CD4-positive, CD25-positive, alpha-beta regulatory T cell (primary cell): ENCODE measurements at places on chromosomes 4 and X.
A peak's percentile ranks its signal among the peaks of the same experiment; 100 is the strongest.

GRCh38 chr4:42515156-42515884, 118.0 kb downstream of the SHISA3 start:
- no peak for DNase-seq

- no peak for DNase-seq
Observed at GRCh38 chr4:107153228-107153627, 117.1 kb upstream of the DKK2 start.

- no peak for DNase-seq
Observed at GRCh38 chr4:83369831-83370639, 35.4 kb upstream of the HPSE start.

DNA sequence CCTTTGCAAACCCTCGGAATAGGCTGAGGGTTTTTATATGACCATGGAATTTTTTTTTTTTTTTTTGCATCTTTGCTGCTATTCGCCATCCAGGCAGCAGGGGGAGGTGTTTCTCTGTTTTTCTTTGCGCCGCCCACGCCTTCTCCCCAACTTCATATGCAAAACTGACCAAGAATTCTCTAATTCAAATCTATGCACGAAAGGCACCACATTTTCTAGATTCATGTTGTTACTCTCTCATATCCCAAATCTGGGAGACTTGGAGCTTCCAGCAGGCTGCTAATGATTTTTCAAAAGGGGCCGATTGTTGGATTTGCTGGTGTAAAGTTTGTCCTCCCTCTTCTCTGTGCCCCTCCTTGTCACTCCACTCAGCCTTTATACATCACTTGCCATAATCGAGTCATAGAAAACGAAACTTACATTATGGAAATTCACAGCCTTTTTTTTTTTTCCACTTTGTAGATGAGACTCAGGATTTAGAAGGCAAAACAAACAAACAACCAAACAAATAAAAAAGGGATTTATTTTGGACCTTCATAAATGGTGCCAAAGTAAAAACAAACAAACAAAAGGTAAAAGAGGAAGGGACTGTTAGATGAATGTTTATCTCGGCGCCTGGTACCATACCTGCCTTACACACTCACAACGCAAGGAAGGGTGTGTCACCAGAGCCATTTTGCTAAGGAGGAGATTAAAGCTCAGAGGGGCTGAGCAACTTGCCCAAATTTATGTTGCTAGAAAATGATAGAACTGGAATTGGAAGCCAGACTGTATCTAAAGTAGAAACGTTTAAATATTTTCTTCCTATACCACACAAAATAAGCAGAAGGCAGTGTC, 29.3 kb upstream of the BOD1L1 start:
- peak; percentile 50 for DNase-seq

DNA sequence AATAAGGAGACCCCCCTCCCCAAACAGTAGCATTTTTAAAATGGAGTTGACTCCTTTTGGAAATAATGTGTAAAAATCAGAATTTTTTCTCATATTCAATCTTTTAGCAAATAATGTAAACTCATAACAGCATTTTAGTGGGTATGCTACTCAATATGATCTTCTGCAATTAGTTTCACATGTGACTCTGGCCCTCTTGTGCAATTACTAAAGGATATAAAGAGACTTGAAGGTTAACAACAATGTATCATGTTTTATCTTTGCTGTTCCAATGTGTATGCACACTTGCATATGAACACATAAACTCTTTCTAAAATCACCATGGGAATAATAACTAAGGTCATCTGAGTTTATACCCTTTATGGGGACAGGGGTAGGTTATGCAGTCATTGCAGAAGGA, 39.9 kb upstream of the RXFP1 start:
- no peak for DNase-seq

- no peak for DNase-seq
Observed at GRCh38 chrX:41329101-41329500, 4.9 kb upstream of the DDX3X start.

GRCh38 chr4:109979920-109980717, 67.4 kb downstream of the EGF start:
- no peak for DNase-seq

- DNase-seq: no peak
Observed at GRCh38 chr4:124428648-124429047, 283.9 kb downstream of the ANKRD50 start.

- peak; percentile 60 for DNase-seq
Observed at GRCh38 chr4:1130316-1131186, 17.2 kb upstream of the RNF212 start.

DNA sequence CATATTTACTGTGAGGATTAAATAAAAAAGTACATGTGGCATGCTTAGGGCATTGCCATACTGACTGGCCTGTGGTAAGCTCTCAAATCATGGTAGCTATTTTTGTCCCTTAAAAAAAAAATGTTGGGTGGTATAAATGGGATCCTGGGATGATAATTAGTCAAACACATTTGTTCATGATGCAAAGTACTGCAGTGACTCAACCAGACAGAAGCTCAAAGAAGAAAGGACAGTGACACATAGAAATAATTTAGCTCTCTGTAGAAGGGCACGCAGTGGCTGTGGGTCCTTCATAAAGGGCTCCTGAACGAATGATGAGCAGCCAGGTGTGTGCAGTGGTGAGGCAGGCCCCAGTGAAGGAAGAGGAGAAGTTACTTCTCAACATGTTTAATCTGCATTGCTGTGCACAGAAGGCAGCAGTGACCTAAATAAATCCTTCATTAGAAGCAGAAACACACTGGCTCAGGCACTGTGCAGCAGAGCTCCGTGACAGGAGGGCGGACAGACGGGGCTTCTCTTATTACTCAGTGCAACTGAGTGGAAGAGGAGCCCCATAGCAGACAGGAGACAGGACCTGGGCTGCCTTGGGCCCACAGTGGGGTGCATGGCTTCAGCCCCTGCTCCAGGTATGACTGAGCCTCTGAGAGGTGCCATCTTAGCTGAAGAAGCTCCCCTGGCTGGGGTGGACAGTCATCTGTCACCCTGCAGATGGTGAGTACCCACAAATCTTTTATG, 20.3 kb downstream of the HS3ST1 start:
- DNase-seq: no peak

- DNase-seq: no peak
Observed at GRCh38 chrX:13398839-13399238, 79.0 kb upstream of the ATXN3L start.

DNA sequence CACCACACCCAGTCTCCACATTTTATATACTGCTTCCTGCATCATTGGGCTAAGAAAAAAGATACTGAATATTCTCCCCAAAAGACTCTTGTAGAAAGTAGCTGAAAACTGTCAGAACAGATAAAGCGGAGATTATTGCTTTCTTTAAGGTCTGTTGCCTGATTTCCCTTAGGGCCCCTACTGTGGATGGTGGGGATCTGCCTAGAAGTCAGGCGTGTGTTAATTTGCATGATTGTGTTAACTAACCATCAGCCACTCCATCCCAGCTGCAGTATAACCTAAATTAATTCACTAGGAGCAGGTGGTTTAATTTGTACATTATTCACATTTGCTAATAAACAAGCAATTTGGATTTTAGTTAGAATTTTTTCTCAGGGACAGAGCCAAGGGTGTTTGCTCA, 360.3 kb downstream of the FBXW7 start:
- DNase-seq: no peak

- no peak for DNase-seq
Observed at GRCh38 chr4:11590132-11590531, 161.4 kb upstream of the HS3ST1 start.

DNA sequence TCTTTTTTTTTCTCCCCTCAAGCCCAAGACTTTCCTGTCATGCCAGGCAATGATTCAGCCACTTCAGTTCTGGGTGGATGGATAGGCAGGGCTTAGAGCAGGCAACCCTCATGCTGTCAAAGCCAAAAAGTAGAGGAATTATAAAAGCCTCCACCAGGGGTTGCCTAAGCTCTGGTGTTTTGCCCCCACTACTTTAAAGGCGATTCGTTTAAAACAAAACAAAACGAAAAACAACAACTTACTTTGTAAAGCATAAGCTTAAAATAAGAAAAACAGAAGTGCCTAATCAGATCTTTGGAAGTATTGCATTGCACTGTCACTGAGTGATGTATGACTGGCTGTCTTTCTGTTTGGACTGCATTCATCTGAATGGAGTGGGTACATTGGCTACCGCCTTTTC, 5.3 kb upstream of the IDS start:
- DNase-seq: no peak

DNA sequence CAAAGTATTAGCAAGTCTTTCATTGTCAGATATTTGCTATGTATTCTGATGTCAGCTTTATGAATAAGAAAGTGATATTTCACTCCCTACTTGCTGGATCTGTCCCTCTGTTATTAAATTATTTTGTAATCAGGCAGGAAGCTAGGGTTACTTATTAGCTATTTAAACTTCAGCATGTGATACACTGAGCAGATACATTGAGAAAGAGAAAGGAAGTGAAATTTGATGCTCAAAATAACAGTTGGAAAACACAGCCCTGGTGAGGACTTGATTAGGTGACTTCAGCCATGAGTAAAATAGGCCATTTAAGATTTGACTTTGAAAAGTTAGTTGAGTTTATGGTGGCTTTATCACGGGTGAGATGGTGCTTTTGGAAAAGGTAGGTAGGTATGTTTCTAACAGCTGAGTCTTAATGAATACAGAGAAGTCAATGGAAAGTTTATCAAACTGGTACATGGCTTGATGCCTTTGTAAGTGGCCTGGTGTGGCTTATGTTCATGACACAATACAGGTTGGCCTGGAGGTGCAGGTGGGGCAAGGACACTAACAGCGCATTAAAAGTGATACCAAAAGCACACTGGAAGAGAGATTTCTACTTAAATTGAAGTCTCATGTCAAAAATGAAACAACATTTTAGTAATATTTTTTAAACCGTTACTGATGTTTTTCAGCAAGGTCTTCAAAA, 321.2 kb upstream of the SPOCK3 start:
- DNase-seq: no peak

- no peak for DNase-seq
Observed at GRCh38 chr4:16914208-16914607, 15.8 kb upstream of the LDB2 start.

GRCh38 chr4:973431-974397, at the start of gene DGKQ:
TSS of gene DGKQ (minus strand) at chr4:973569. CDS start at chr4:973482, 87 bp downstream.
- peak; percentile 82 for DNase-seq

- DNase-seq: no peak
Observed at GRCh38 chr4:178142724-178143123, 700.5 kb upstream of the AGA start.

DNA sequence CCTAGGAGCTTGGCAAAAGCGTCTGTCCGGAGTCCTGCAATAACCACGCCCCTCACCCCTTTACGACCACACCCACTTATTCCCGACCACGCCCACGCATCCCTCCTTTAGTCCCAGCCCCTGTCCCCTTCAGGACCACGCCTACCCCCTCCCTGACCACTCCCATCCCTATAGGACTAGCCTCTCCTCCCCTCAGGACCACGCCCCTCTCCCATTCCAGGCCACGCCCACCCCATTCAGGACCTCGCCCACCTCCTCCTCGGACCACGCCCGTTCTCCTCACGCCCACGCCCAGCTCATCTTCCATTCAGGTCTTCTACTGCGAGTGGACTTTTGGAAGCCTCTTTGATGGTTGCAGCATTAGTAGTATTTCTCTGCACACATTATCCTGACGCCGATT, 131.2 kb upstream of the STX18 start:
- DNase-seq: no peak

- no peak for DNase-seq
Observed at GRCh38 chr4:119498527-119498926, 130.1 kb downstream of the PDE5A start.

GRCh38 chr4:59238212-59238611, 1961.9 kb upstream of the ADGRL3 start:
- DNase-seq: no peak

DNA sequence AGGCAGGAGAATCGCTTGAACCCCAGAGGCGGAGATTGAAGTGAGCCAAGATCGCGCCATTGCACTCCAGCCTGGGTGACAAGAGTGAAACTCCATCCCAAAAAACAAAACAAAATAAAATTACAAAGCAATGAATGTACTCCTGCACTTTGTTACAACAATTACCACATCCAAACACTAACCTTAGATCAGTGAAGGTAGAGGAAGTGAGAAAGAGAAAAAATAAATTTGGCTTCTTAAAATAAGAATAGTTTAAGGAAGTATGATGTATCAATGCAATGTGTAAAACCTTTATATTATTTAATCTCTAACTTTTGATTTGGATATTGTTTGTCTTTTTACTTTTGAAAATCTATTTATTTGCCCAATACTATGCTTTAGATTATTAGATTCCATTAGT, 21.7 kb upstream of the CSN1S1 start:
- DNase-seq: no peak

GRCh38 chr4:128275346-128275745, 12.3 kb downstream of the PGRMC2 start:
- no peak for DNase-seq

GRCh38 chrX:154431341-154431740, 2.9 kb downstream of the ATP6AP1 start:
- no peak for DNase-seq

GRCh38 chr4:152045449-152045806, 284.6 kb upstream of the GATB start:
- DNase-seq: no peak

DNA sequence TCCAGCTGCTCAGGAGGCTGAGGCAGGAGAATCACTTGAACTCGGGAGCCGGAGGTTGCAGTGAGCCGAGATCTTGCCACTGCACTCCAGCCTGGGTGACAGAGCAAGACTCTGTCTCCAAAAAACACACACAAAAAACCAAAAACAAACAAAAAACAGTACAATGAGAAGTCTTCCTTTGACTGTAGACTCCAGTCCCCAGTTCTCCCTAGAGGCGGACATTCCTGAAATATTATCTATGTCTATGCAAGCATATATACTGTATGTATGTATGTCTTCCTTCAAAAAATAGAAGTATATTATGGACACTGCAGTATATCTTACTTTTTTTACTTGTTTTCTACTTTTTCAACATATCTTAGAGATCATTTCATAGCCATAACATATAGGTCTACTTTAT, 10.2 kb upstream of the FGF2 start:
- no peak for DNase-seq

GRCh38 chr4:76883147-76883546, 14.8 kb downstream of the SOWAHB start:
- DNase-seq: no peak

- DNase-seq: no peak
Observed at GRCh38 chr4:10093271-10093621, 23.4 kb downstream of the WDR1 start.

- DNase-seq: no peak
Observed at GRCh38 chrX:133746593-133746992, 238.8 kb downstream of the GPC3 start.

- peak; percentile 64 for DNase-seq
Observed at GRCh38 chr4:87975466-87975865, at the start of gene SPP1. TSS of gene SPP1 (plus strand) at chr4:87975714. CDS start at chr4:87976896, 1,182 bp downstream.

- DNase-seq: no peak
Observed at GRCh38 chrX:50704360-50704759, 109.6 kb downstream of the SHROOM4 start.

DNA sequence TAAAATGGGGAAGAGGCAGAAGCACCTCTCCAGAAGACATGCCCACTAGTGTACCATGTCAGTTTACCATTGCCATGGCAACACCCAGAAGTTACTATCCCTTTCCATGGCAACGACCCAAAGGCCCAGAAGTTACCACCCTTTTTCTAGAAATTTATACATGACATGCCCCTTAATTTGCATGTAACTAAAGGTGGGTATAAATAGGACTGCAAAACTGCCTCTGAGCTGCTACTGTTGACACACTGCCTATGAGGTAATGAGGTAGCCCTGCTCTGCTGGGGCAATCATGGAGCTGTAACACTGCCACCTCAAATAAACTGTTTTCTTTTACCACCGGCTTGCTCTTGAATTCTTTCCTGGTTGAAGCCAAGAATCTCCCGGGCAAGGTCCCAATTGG, 13.9 kb upstream of the BEX4 start:
- DNase-seq: no peak

- DNase-seq: peak; percentile 69
Observed at GRCh38 chr4:6695660-6696610, 2.3 kb downstream of the S100P start.

GRCh38 chr4:37726666-37727065, 40.5 kb upstream of the RELL1 start:
- DNase-seq: no peak
